Epithelial cell of proximal tubule (primary cell): ENCODE measurements at places on chromosomes 5 and 9. TPM values are rescaled to one million over a fixed set of nuclear protein-coding genes. Genes with fewer than 3 reads are reported as not detected.

- DNase-seq: peak; percentile 53
Measured at GRCh38 chr5:130316971-130317680, 412.9 kb downstream of the CHSY3 start.

DNA sequence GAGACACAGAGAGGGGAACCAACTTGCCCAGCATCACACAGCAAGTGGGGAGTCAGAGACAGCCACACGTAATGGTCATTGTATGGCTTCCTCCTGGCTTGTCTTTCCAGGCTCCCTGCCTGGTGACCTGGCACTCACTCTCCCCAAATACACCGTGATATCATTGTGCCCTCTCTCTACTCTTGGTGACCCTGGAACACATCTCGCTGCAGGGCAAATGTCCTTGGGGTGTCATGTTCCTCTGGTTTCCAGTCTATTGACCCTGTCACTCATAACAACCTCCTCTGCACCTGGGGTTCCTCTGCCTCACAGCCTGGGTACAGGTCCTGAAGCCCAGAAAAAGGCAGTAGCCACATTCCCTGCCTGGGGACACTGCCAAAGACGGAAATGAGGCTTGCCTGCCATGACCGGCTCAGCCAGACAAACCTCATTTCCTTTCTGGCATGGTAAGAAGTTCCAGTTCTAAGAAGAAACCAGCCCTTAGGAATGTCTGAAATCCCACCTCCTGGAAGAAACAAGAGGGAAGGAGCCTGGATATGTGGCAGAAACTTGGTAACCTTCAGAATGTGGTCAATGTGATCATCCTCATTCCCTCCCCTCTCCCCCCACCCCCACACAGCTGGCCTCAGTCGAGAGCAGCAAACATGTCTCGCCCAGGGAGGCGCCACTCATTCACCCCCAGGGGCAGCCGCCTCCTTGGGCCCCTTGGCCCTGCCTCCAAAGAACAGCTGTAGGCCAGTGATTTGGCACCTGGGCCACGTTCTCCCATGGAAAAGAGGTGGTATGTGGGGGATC is 30.6 kb upstream of the SMU1 start:
- DNase-seq: peak; percentile 20

DNA sequence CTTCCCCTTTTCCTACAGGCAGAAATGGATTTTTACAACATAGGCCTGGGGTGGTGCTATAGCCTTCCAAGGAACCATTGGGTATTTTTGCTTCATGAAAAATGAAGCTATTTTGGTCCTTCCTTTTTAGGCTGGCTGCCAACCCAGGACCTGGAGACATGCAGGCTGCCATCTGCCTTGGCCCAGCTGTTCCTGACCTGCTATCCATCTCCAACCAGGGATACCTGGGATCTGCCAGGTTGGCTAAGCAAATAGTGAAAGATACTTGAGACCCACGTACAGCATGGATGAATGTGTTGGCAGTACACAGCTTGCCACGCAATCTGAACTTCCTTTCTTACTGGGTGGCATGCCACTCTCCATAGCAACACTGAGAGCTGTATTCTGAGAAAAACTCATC is 31.1 kb downstream of the MRPS27 start:
- no peak for DNase-seq

- no peak for DNase-seq
Measured at GRCh38 chr5:98904780-98905179, 24.0 kb downstream of the CHD1 start.

DNA sequence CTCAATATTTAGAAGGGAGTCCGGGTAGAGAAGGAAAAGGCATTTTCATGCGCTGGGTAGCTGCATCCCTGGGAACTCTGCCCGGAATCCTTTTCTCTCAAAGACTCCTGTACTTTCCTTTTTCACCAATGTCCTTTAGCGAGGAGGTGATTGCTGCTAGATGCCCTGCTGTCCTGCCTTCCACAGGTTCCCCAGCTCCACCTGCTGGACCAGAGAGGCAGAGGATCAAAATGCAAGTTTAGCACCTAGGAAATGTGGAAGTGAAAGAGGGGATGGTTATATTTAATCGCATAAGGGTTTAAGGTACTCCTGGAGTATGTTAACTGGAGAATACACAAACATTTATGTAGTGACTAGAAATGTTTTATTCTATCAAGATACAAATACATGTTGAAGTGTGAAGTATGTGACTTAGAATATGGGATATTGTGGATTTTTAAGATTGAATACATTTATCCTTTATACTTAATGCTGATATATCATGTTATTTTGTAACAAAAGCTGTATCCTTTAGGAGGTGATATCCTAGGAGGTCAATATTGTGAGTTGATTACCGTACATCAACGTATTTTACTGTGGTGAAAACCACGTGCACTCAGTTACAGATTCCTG is 145.7 kb downstream of the ARHGAP26 start:
- DNase-seq: no peak

DNA sequence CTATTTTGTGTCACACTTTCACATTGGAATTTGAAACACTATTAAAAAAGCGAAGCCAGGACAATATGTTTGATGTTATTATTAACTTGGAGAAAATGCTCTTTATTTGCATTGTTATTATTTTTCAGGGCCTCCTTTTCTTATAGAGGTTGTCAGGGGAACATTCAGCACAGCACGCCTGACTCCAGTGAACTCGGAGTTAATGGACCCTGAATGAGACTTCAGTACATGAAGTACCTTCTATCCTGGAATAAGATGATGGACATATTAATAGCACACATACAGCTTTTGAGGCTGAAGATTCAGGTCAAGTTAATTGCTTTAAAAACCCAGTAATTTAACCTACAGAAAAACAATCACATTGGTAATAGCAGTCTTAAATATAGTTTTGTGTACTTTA is 652.9 kb downstream of the SEMA5A start:
- DNase-seq: no peak

The ACOT12 gene
- not detected in 2 replicates for total RNA-seq

GRCh38 chr5:173902743-173903142 is 14.6 kb downstream of the CPEB4 start:
- no peak for DNase-seq

The LCN9 gene
- total RNA-seq: not detected in 2 replicates

DNA sequence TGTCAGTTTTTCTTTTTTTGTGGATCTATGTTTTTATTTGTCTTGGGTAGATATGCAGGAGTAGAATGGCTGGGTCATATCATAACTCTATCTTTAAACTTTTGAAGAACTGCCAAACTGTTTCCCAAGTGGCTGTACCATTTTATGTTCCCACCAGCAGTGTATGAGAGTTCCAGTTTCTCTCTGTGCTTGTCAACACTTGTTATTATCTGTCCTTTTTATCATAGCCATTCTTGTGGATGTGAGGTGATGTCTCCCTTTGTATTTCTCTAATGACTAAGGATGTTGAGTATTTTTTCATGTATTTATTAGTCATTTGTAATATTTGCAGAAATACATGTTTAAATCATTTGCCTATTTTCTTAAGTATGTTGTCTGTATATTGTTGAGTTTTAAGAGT is 17.4 kb upstream of the FAT2 start:
- DNase-seq: no peak

DNA sequence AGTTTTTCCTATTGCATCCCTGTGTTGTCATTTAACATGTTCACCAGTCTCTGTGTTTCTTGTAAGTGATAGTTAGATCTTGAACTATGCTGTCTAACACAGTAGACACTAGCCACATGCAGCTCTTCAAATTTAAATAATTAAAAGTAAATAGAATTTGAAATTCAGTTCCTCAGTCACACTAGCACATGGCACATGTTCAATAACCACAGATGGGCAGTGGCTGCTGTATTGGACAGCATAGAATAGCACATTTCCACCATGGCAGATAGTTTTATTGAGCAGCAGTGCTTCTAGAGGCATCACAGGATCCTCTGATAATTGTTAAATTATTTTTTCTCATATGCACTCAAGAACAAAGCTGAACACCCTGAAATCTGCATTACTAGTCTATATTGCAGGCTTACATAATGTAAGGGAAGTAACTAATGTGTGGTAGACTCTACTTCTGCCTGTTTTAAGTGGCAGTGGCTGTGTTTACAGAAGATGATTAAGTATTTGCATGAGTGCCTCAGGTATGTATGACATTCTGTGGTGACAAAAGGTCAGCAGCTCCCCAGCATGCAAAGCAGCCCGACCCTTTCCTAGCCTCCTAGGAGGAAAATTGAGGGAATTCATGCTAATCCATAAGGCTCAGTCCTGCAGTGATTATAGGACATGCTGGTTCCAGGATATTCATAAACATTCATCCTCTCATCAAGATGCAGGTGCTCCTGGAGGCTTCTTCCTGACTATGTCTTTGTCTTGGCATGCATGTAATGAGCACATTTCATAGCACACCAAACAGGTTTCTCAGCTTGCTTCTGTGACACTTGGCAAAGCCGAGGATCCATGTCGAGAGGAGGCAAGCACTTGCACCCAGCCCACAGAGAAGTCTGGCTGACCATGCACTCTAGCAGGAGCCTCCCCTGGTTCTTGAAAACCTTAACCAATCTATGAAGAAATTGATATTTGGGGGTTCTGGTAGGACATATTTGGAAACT is 45.5 kb downstream of the SH3RF2 start:
- DNase-seq: no peak
